ENCODE measurements at places on chromosomes 4 and X.

- no peak overlapping the region for H3K27ac ChIP-seq
- H3K27me3 ChIP-seq, result no peaks in the 10 kb centered on the region
- no peak overlapping the region for H3K4me3 ChIP-seq
- DNase-seq, result no peak
- no peaks in the 10 kb centered on the region for H3K4me1 ChIP-seq
- no peaks in the 10 kb centered on the region for H3K36me3 ChIP-seq
Measured at GRCh38 chrX:16101581-16101980, 21.8 kb upstream of the GRPR start.

GRCh38 chrX:130098210-130098552 lies 12.1 kb downstream of the ELF4 start:
- no peak for DNase-seq
- H3K4me3 ChIP-seq, result no peak overlapping the region
- no peaks in the 10 kb centered on the region for H3K36me3 ChIP-seq

DNA sequence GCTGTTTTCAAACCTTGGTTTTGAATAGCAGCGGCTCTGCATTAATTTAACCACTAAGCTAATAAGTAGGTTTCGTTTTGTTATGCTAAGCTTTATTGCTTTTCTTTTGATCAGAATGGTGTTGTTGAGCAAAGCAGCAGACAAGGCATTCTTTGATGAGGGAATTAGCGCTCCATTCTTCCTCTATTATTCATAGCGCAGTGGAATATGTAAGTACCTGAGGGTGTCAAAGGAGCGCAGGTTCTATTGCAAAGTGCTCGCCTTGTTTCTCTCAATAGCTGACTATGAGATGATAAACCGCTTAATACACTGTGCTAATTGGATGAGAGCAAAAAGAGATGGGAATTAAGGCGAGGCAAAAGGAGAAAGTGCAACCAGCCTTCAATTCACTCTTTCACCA lies 16.3 kb downstream of the ARX start:
- H3K27ac ChIP-seq, result no peak overlapping the region
- H3K36me3 ChIP-seq, result no peaks in the 10 kb centered on the region
- DNase-seq, result no peak
- no peaks in the 10 kb centered on the region for H3K27me3 ChIP-seq
- no peaks in the 10 kb centered on the region for H3K4me1 ChIP-seq

GRCh38 chrX:44580466-44580865 lies 37.8 kb upstream of the FUNDC1 start:
- H3K27ac ChIP-seq, result no peak overlapping the region
- no peaks in the 10 kb centered on the region for H3K4me1 ChIP-seq
- H3K27me3 ChIP-seq, result no peaks in the 10 kb centered on the region
- H3K36me3 ChIP-seq, result no peaks in the 10 kb centered on the region

GRCh38 chrX:100449696-100450608 lies 39.9 kb upstream of the PCDH19 start:
- H3K4me3 ChIP-seq, result no peak overlapping the region
- no peak overlapping the region for H3K27ac ChIP-seq
- DNase-seq, result no peak
- H3K4me1 ChIP-seq, result no peaks in the 10 kb centered on the region

DNA sequence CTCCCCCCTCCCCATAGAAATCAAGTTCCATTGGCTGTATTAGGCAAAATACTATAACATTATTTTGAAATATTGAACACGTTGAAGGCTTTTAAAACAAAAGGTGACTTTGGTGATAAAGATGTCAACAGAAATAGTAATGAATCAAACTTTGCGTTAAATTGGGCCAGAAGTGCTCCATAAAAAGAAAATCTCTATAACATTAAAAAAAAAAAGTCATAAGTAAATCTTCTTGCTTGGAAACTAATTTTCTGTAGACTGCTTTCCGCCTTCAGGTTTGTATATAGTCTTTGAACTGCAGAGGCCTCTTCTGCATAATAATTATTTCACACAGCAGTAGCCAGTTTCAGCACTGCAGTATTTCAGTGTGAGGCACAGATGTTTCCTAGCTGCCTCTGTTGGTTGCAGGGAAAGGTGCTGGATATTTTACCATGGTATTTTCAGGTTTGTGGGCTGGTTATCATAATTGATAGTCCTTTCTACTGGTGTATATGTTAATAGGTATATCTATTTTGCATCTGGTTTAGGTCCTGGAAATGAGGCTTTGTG lies 158.9 kb downstream of the KDM6A start:
- no peaks in the 10 kb centered on the region for H3K36me3 ChIP-seq
- DNase-seq, result no peak
- H3K4me3 ChIP-seq, result no peak overlapping the region

GRCh38 chr4:56417396-56417795 lies 18.0 kb downstream of the PPAT start:
- H3K4me1 ChIP-seq, result no peaks in the 10 kb centered on the region
- H3K27me3 ChIP-seq, result no peaks in the 10 kb centered on the region
- no peaks in the 10 kb centered on the region for H3K36me3 ChIP-seq
- DNase-seq, result no peak

DNA sequence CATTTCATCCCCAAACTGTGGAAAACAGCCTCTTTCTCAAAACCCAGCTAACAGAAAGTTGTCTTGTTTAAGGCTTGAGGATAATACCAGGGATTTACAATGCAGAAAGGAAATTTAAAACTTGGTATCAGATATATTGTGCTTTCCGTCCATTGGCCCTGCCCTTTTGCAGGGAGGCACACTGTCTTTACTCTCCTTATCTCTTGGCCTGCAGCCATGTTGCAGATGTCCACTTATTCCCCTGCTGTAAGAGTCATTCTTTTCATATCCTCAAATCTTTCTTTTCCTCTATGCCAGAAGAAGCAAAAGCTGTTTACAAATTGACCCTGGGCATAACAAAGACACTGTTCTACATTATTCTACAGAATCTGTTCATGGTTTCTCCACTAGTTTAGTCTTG lies 75.6 kb upstream of the DYNLT3 start:
- no peaks in the 10 kb centered on the region for H3K4me1 ChIP-seq
- H3K4me3 ChIP-seq, result no peak overlapping the region
- H3K27ac ChIP-seq, result no peak overlapping the region
- DNase-seq, result no peak
- no peaks in the 10 kb centered on the region for H3K27me3 ChIP-seq
- H3K36me3 ChIP-seq, result no peaks in the 10 kb centered on the region

DNA sequence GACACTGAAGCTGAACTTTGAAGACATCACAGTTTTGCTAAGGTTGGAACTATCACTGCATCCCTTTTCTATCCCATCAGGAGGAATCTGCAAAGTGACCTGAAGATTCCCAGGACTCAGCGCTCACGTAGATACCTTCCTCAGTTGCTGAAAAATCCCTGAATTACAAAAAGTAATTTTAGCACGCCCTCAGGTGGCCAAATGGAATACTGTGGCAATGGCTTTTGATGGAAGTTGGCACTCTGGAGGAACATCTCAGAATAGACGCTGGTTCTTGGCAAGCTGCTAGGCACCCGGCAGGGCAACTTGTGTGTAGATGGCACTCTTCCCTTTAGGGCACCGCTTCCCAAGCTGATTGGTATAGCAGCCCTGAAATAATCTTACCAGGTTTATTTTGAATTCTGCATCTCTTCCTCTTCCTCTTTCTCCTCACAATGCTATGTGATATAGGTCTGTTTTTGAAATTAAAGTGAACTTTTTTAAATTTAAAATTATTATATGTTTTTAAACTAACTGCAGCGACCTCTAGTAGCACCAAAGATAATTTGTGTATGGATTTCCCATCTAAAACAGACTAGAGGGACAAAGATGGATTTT lies 16.3 kb upstream of the ESX1 start:
- peak; percentile 3 for DNase-seq
- no peaks in the 10 kb centered on the region for H3K4me1 ChIP-seq
- H3K4me3 ChIP-seq, result no peak overlapping the region
- no peaks in the 10 kb centered on the region for H3K36me3 ChIP-seq
- no peaks in the 10 kb centered on the region for H3K27me3 ChIP-seq

- H3K27me3 ChIP-seq, result no peaks in the 10 kb centered on the region
- H3K4me1 ChIP-seq, result no peaks in the 10 kb centered on the region
- no peak overlapping the region for H3K4me3 ChIP-seq
- no peak for DNase-seq
- no peaks in the 10 kb centered on the region for H3K36me3 ChIP-seq
Measured at GRCh38 chr4:18695733-18696527, 674.4 kb upstream of the LCORL start.

- no peaks in the 10 kb centered on the region for H3K36me3 ChIP-seq
- no peak overlapping the region for H3K27ac ChIP-seq
- no peak overlapping the region for H3K4me3 ChIP-seq
- no peaks in the 10 kb centered on the region for H3K27me3 ChIP-seq
Measured at GRCh38 chr4:93960450-93960849, 131.9 kb downstream of the ATOH1 start.

DNA sequence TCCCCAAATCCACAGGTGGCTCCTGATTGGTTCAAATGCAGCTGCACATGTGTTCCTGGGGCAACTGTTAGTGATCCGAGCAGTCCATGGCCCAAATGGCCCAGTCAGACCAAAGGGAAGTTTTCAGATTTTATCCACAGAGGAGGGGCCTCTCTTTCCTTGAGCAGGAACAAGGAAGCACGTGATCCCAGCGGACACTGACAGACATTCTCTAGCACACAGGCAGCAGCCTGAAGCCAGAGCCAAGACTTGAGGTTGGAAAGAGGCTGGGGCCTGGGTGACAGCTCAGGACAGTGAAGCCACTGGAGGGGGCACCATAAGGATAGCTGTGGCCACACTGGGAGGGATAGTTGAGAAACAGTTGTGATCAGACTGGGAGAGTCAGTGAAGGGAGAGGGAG lies 3.5 kb upstream of the ZFP92 start:
- no peak overlapping the region for H3K4me3 ChIP-seq
- no peaks in the 10 kb centered on the region for H3K36me3 ChIP-seq
- no peak for DNase-seq
- H3K4me1 ChIP-seq, result peaks cover 10% of the 10 kb centered on the region
- no peaks in the 10 kb centered on the region for H3K27me3 ChIP-seq

DNA sequence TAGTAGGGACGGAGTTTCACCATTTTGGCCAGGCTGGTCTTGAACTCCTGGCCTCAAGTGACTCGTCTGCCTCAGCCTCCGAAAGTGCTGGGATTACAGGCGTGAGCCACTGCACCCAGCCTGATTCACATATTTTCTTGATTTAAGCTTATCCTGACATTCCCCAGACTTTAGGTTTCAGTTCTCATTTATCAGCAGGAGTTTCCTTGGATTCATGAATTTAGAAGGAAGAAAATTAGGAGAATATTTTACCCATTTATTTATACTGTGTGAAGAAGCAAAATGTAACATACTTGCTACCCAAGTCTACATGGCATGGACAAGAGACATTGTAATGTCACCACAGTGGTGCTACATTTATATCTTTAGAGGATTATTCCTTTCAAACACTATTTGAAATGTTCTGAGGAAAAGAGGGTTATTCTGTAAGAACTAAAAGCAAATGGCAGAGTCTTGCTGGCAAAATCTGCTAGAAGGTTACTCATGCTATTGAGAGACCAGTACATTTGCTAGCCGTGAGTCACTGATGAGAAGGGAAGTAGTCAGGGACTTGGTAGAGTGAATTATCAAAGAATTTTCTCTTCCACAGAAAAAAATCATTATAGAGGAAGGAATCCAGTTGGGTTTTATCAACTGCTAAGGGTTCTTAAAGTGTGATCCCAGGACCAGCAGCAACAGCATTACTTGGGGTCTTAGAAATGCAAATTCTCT lies 26.1 kb upstream of the CFAP299 start:
- H3K4me3 ChIP-seq, result no peak overlapping the region
- no peak for DNase-seq
- no peaks in the 10 kb centered on the region for H3K4me1 ChIP-seq
- H3K27me3 ChIP-seq, result no peaks in the 10 kb centered on the region
- H3K36me3 ChIP-seq, result no peaks in the 10 kb centered on the region
- H3K27ac ChIP-seq, result no peak overlapping the region

DNA sequence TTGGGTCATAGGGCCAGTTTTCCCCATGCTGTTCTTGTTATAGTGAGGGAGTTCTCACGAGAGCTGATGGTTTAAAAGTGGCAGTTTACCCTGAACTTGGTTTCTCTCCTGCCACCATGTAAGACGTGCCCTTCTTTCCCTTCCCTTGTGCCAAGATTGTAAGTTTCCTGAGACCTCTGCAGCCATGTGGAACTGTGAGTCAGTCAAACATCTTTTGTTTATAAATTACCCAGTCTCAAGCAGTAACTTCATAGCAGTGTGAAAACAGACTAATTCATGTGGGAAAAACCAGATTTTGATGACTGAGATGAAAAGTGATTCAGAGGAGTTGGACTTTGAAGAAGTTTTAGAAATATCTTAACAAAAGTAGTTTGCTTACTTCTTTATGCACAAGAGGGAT lies 101.4 kb downstream of the ARHGAP10 start:
- H3K4me3 ChIP-seq, result no peak overlapping the region
- no peaks in the 10 kb centered on the region for H3K4me1 ChIP-seq
- DNase-seq, result no peak
- H3K27me3 ChIP-seq, result no peaks in the 10 kb centered on the region

DNA sequence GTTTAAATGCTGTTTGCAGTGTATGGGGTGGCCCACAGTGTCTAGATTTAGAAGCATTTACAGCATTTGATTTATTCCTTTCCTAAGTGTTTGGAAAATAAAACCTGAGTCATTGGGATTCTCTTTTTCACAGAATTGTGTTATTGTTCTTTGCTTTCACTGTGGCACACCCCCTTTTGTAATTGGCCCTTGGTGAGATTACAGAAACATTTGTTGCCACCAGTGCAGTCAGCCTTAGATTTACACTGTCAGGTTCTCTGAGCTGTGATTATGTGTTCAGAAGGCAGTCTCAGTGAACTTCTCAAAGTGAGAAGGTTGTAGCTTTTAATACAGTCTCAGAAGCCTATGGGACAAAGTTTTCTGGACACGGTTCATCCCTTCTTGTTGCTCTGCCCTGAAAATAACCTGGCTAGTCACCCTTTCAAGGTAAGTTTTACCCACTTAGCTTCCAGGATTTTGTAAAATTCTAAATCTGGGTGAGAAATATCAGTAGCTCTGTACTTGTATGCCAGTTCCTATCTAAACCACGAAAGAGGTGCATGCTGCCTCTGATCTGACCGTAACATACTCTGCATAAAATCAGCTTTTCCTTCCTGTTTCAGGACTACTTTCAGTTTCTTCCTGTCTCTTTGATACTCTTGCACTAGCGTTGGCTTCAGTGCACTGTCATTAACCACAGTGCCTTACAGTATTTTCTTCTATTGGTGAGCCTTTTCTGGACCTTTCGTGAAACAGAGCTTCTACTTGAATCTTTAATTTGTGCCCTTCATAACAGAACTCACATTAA lies 12.6 kb downstream of the RUFY3 start:
- H3K4me1 ChIP-seq, result peaks cover 49% of the 10 kb centered on the region
- H3K36me3 ChIP-seq, result no peaks in the 10 kb centered on the region
- peak overlapping the region; percentile 15 for H3K4me3 ChIP-seq
- H3K27me3 ChIP-seq, result no peaks in the 10 kb centered on the region

Measured in CD4-positive, alpha-beta memory T cell (primary cell).